ENCODE measurements at places on chromosomes 12 and 14.
A peak's percentile ranks its signal among the peaks of the same experiment; 100 is the strongest.

- no peak for DNase-seq
Measured at GRCh38 chr14:37453985-37454384, 141.1 kb downstream of the FOXA1 start.

GRCh38 chr12:111488271-111488670 lies 82.5 kb downstream of the SH2B3 start:
- peak; percentile 50 for DNase-seq

DNA sequence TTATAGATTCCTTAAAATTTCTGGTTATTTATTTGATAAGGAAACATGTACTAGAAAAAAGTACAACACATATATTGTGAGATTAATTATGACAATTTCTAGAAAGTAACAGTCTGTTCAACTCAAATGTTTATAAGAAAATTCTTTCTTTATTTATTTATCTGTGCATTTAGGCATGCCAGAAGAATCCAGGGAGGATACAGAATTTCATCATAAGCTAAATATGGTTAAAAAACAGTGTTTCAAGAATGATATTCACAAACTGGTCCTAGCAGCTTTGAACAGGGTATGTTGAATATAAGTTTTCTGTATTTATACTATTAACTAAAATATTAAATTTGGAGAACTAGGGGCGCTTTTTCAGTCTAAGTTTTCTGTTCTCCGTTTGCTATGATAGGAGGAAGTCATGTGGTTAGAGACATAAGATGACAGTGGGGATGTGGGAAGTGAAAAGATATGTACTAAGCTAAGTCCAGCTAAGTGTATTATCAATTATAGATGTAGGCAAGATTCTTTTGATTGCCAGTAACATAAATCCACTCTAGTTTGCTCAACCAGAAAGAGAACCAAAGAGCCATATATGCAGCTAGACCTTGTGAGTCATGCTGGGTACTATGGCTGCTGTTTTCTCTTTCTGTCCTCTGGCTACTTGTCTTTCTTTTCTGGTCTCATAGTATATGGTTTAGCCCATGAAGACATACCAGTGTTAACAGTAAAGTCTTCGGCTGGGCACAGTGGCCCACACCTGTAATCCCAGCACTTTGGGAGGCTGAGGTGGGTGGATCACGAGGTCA lies 39.0 kb downstream of the LRRK2 start:
- no peak for DNase-seq

- DNase-seq: no peak
Measured at GRCh38 chr12:27143256-27144069, 61.1 kb upstream of the C12orf71 start.

- DNase-seq: no peak
Measured at GRCh38 chr12:64747695-64748094, 11.5 kb downstream of the GNS start.

DNA sequence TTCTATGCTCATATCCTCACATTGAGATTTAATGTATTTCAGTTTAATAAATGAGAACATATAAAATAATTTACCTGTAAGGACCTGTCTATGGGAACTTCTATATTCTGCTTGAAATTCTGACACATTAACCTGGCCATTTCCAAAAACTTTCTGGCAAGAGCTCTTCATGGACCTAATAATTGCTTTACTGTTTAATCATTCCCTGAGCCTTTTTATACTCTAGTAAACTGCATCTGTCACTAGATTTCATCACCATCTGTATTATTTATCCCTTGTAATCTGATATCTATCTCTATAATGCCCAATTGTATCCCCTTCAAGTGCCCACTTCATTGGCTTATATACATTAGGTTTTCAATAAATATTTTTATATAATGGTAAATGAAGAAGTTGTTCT lies 327.7 kb downstream of the RAD51B start:
- peak; percentile 42 for DNase-seq

DNA sequence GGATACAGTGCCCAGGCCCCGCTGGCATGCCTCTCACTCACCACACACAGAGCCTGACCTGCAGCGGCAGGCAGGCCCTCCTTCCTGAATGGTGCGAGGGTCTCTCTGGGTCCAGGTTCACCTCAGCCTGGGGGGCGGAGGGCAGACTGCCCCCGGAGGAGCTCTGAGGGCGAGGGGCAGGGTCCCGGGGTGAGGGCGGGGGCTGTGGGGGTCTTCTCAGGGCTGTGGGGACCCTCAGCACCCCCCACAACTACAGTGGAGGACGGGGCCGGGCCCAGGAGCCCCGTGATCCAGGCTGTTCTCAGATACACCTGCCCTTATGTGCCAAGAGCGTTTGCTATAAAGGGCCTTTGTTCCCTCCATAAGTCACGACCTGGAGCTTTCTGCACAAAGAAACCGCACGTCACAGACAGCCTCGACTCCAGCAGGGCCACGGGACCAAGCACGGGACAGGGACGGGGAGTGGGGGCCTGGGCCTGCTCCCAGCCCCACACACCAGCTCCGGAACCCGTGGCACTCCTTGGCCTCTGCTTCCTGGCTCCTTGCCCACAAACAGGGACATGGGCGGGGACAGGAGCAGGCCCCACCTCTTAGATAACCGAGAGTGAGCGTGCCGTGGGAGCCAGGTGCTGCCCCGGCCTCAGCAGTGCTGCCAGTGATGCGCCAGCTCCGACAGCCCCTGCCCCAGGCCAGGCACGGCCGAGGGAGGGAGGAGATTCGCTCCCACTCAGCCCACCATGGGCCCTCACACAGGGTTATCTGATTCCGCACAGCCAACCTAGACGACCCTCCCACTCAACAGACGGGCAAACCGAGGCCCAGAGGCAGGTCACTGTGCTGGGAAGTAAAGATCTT lies 101.9 kb downstream of the RFLNA start:
- peak; percentile 39 for DNase-seq

DNA sequence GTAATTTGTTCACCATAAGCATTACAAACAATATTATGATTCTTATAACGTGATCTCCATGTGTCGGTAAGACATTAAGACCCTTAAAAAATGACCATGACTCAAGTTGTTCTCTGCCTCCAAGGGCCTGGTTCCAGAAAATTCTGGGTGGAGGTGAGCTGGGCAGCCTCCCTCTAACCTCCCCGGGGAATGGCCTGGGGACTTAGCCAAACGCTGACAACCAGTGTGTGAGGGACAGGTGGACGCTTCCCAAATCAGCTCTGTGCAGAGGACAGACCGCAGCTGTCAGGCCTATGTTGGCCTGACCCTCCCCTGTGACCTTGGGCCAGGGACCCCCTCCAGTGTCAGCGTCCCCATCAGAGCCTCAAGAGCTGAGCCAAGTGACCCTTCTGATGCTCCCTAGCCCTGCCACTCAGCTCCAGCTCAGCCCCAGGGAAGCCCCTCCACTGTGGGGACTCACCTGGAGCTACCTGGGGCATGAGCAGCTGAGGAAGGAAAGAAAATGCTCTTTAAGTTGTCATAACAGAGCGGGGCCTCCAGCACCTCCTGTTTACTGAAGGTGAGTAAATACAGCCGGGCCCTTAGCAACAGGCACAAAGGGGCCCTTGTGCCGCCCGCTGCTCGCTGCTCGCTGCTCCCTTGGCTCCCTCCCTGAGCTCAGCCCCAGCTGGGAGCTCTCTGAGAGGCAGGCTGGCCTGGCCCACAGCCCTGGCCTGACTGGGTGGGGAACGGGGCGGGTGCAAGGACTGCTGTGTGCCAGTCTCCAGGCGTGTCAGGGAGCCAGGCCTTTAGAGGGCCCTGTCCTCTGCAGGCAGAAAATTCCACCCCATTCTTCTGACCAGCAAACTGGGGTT lies 116.6 kb downstream of the CALM1 start:
- DNase-seq: peak; percentile 86

DNA sequence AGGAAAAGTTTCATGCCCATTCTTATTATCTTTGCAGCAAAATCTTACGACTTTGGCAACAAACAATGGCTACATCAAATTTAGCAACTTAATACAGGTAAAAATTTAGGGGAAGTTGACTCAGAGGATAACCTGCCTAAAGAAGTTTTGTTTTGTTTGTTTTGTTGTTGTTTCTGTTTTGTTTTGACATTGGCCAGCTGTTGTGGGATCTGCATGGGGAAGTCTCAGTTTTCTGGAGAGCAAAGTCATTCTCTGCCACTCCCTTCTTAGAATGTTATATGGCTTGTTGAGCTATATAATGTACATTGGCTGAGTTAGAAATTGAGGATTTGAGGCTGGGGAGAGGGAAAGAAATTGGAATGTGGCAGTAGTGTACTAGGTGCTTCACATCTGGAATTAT lies 109.5 kb downstream of the NT5DC3 start:
- no peak for DNase-seq

- no peak for DNase-seq
Measured at GRCh38 chr12:106170285-106170684, 31.5 kb upstream of the NUAK1 start.

GRCh38 chr14:54867011-54867410 lies 35.6 kb downstream of the GCH1 start:
- DNase-seq: no peak

DNA sequence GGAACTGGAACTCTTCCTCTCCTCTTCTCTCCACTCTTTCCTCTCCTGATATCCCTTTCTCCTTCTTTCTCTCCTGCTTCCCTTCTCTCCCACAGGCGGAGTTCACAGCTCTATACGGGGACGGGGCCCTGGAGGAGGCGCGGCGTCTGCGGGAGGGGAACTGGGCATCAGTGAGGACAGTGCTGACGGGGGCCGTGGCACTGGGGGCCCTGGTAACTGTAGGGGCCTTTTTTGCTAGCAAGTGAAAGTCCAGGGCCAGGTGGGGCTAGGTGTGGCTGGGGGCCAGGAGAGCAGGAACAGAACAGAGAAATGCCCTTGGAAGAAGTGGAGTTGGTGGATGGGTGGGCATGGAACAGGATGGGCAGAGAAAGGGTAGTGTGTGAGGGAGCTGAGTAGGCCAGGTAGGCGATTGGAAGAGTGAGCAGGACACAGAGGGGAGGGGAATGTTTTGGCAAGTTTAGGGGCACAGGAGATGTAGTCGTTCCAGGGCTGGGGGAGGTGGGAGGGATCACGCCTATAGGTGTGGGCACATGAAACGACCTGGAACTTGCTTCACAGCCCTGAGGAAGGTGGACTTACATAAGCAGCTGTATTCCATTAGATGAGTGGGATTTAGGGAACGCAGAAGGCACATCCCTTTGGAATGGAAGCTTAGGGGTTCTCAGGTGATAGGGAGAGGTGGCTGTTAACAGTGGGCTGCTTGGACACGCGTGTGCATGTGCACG lies 2.2 kb downstream of the BCL2L2 start:
- no peak for DNase-seq

DNA sequence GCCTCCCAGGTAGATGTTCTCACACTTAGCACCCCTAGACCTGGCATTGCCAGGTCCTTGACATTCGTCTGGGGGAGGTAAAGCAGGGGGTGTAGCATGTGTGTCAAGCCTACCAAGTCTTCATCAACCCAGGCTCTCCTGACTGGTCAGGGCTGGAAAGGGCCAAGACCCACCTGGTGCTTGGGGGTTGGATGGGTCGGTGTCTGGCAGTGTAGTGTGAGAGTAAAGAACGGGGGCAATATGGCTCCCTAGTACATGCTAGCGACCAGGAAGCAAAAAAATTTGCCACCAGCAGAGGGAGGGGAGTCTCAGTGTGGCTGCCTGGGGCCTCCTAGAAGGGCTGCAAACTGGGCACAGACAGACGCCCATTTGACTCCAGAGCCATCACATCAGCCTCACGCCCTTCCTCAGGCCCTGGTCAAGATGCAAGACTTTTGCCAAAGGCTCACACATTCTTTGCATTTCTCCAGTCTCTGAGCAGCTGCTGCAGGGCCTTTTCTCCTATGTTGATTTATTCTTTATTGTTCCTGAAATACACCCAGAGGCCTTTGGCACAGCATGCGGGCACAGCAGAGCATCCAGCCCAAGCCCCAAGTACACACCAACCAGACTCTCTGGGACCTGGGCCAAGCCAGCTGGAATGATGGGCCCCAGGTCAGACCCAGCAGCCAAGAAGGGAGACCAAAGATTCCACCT lies 38.3 kb upstream of the PNMA1 start:
- no peak for DNase-seq

DNA sequence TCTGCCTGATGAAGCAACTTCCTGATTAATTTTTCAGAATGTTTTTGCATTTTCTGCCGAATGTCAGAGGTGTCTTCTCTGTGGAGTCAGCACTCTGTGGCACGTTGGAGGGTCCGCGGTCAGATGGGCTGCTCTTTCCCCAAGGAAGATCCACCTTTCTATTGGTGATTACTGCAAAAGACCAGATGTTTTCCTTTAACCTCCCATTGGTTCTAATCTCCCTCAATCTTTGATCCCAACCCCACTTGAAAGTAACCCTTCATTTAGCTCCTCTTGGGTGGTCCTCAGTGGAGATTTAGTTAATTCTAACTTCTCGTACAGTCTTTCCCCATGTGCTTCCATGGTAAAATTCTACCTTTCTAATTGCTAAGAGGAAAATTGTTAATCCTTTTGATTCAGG lies 397.7 kb upstream of the DDHD1 start:
- no peak for DNase-seq

Data from NCI-H2171 (cell line).